ENCODE measurements at places on chromosomes 5 and 9.

DNA sequence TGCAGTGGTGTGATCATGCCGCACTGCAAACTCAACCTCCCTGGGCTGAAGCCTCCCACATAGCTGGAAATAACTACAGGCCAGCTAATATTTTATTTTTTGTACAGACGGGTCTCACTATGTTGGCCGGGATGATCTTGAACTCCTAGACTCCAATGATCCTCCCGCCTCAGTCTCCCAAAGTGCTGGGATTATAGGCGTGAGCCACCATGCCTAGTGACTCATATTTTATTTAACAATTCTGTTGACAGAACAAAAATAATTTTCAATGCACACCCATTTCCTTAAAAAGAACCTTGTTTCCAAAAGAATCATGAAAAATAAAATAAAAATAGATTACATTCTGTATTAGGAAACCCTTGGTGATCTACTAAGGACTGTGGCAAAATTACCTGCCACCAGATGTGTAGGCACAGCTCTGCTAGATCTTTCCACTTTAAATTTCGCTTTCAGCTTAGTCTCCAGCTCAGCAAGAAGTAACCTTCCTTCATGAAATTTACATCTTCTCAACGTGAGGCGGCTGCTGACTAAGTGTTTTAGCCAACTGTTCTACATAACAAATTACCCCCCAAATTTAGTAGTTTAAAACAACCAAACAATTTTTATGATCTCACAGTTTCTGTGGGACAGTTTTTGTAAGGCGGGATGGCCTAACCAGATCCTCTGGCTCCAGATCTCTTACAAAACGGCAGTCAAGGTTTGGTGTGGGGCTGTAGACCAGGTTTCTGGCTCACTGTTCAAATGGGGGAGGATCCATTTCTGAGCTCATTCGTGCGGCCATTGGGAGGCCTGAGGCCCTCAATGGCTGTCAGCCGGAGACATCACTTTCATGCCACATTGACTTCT lies 32.6 kb upstream of the GOLPH3 start:
- no peak for DNase-seq

DNA sequence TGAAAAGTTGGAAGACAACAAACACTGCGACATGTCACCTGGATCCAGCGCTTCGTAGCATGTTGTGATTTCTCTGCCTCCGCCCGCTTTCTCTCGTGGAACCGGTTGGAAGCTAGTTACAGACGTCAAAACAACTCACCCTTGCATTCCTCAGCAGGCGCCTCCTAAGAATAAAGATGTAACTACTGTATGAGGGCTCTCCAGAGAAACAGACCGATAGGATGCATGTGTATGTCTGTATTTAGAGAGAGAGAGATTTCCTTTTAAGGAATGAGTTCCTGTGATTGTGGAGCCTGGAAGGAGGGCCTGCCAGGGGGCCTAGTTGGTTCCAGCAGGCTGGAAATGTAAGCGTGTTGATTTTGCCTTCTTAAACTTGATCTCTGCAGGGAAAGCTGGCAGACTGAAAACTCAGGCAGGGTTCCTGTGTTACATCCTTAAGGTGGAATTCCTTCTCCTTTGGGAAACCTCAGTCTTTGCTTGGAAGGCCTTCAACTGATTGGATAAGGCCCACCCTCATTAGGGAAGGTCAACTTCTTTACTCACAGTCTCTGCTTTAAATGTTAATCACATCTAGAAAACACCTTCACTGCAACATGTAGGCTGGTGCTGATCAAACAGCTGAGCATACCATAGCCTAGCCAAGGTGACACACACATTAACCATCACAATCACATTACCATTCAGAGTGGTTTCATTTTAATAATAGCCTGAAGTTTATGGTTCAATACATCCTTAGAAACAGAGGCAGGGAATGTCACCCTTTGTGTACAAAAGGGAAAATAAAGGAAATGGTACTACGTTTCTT lies 163.8 kb downstream of the SYK start:
- DNase-seq: no peak

- no peak for DNase-seq
Observed at GRCh38 chr5:147051193-147051592, 172.6 kb upstream of the PPP2R2B start.

DNA sequence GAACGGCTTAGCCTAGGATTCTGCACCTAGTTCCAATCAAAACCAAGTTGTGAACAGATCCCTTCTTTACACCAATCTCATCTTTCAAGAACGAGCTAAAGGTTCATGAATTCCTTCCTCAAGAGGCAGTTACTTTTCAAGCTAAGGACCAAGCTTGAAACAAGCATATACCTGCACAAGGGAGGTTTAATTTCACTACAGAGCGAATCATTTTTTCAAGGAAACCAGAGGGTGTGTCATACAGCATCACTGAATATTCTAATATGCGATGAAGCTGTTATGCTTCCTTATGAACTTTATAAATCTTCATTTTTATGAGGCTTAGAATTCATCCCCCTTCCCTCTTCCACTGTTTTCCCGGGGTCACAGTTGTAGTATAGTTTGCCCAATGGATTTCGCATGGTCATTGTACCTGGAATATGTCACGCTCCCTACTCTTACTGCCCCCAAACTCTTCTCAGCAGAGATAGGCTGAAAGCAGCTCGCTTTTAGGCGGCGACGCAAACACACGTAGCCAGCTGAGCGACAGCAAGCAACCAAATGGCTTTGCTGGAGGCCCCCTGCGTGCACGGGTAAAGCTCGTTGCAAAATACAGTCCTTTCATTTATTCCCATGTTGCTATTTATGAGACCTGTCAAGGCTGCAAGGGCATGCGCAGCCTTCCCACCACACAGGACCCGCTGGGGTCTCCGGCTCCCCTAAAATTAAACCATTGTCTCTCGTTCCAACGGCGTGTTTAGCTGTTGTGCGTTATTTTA lies 832 bp downstream of the LMBRD2 start:
- DNase-seq: peak; percentile 79

GRCh38 chr9:98135938-98136337 lies 16.9 kb upstream of the TRIM14 start:
- DNase-seq: no peak

DNA sequence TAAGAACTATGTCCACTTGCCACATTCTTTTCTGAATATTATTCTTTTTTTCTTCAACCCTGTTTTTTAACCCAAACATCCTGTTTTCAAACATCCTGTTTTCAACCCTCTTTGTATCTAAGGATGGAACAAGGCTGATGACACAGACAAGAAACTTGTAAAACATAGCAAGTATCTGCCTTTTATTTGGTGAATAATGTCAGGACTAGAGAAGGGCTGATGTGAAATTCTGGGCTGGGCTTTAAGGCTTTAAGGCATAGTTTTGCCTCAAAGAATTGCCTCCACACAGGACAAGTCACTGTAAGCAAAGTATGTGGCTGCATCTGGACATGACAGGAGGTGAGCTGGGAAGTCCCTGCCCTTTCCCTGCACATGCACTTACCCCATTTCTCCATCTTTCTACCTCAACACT lies 42.5 kb upstream of the RIC1 start:
- DNase-seq: no peak

DNA sequence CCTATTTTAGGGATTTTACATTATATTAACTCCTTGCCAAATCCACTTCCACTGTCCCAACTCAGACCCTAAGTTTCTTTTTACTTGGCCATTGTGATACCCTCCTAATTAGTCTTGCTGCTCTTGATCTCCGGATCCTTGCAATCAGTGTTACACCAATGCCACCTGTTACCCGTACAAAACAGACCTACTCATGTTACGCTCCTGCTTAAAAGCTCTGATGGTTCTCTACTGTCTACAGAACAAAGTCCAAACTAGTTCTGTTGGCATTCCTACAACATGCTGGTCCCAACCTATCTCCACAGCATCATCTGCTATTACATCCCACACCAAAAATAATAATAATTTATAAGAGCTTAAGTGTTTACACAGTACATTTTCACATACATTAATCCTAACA lies 9.8 kb downstream of the ECPAS start:
- no peak for DNase-seq

DNA sequence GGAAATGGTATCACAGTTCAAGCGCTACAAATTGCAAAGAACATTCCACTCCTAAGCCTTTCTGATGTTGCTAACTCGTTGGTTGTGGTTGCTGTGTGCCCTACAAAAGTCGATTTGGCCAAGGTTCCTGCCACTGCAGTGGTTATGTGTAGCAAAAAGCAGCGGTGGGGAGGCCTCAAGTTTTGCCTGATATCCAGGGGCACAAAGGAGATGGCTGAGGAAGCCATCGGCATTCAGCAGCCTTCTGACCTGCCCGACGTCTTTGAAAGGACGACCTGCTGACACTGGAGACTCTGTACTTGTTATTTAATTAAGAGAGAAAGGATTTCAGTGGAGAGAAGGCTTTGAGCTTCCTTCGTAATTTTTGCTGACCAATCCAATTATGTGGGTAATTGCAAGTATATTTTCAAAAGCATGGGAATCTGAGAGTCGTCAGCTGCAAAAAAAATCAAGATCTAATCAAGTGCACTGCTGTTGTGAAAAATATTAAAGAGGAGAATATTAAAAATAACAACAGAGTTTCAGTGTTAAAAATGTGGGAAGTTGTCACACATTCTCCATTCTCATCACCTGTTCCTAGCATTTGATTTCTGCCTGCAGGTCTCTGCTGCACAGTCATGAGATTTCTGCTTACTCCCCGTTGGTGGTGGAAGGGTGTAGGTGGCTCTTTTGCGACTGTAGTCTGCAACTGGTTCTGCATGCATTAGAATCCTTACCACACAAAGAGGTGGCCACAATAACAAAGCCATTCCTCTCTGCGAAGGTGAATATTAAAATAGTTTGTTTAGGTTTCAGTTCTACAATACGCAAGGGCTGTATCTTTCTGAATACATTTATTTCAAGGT lies 319.2 kb downstream of the IRX2 start:
- no peak for DNase-seq

GRCh38 chr9:33765411-33765810 lies 29.9 kb upstream of the PRSS3 start:
- no peak for DNase-seq

- DNase-seq: no peak
Observed at GRCh38 chr5:89449392-89450148, 566.6 kb upstream of the MEF2C start.

All from NCI-H1105 treated with DMSO at 0.1 percent for 48 hours (cell line).